ENCODE measurements at places on chromosomes 5 and 9. TPM values are rescaled to one million over a fixed set of nuclear protein-coding genes. Genes with fewer than 3 reads are reported as not detected.

Gene PFN3
- not detected for polyA plus RNA-seq

DNA sequence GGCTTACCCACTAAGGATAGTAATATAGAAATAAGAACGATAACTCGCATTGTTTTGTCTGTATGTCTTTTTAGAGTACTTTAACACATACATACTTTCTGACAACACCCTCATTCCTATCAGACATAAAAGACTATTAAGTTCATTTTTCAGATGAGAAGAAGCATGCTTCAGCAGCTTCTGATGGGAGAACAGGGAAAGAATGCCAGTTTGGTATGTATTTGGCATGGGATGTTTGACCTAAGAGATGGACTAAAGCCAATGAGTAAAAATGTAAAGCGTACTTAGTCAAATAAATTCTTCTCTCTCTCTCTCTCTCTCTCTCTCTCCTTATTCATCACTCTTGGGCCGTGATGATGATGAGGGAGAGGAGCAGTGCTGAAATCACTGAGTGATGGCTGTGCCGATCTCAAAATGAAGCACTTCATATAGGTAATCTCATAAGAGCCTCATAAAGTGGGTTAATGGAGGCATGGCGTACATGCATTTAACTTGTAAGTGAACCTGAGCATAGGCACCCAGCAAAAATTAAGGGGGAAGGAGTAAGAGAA is 71.5 kb downstream of the SLIT3 start:
- no peak overlapping the region for H3K4me3 ChIP-seq
- H3K36me3 ChIP-seq: no peaks in the 10 kb centered on the region
- no peak for DNase-seq

GRCh38 chr5:77972469-77973252 is 196.5 kb upstream of the TBCA start:
- no peaks in the 10 kb centered on the region for H3K4me1 ChIP-seq
- no peak for DNase-seq
- no peaks in the 10 kb centered on the region for H3K27me3 ChIP-seq
- H3K4me3 ChIP-seq: peak overlapping the region; percentile 36
- no peak overlapping the region for H3K27ac ChIP-seq
- no peaks in the 10 kb centered on the region for H3K36me3 ChIP-seq

DNA sequence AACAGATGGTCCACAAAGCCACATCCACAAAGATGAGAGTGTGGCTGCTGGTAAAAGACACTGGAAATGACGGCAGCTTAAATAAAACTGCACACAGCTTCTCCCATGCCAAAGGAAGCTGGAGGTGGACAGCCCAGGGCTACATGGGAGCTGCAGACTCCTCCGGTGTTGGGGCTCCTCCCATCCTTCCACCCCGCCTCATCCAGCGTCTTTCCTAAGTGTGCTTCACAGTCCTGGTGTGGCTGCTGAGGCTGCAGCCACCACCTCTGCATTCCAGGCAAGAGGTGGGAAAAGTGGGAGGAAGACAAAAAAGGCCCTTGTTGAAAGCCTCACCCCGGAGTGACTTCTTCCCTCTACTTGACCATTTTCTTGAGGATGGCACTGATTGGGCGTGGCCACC is 37.0 kb upstream of the IRX4 start:
- H3K4me1 ChIP-seq: no peaks in the 10 kb centered on the region
- H3K27ac ChIP-seq: no peak overlapping the region
- peaks cover 57% of the 10 kb centered on the region for H3K27me3 ChIP-seq
- H3K36me3 ChIP-seq: no peaks in the 10 kb centered on the region
- no peak for DNase-seq

Gene RANBP6
- polyA plus RNA-seq: 7.5 TPM

Gene SLC4A9
- polyA plus RNA-seq: 0.05 TPM

Gene FBP2
- not detected for polyA plus RNA-seq

- peak overlapping the region; percentile 62 for H3K27ac ChIP-seq
- H3K36me3 ChIP-seq: no peaks in the 10 kb centered on the region
- H3K27me3 ChIP-seq: no peaks in the 10 kb centered on the region
- peaks cover 88% of the 10 kb centered on the region for H3K4me1 ChIP-seq
- H3K4me3 ChIP-seq: no peak overlapping the region
Measured at GRCh38 chr5:172775326-172776234, 4.6 kb upstream of the DUSP1 start.

DNA sequence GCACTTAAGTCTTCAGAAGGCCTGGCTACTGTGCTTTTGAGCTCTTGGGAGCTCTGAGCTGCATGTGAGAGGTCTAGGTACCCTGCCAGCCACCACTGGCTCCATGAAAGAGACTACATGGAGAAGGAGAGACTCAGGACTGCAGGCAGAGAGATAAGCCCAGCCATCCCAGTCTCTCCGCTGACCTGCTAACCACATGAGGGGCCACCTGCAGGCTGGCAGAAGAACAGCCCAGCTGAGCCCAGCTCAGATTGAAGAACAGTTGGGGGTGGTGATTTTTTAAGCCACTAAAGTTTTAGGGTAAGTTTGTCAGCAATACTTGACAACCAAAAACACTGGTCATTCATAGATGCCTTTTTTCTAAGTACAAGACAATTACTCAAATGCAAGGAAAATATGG is 205.0 kb upstream of the PRDM9 start:
- H3K36me3 ChIP-seq: no peaks in the 10 kb centered on the region
- no peaks in the 10 kb centered on the region for H3K27me3 ChIP-seq
- no peak overlapping the region for H3K27ac ChIP-seq
- no peaks in the 10 kb centered on the region for H3K4me1 ChIP-seq

Gene RAB3C
- 0.05 TPM for polyA plus RNA-seq

DNA sequence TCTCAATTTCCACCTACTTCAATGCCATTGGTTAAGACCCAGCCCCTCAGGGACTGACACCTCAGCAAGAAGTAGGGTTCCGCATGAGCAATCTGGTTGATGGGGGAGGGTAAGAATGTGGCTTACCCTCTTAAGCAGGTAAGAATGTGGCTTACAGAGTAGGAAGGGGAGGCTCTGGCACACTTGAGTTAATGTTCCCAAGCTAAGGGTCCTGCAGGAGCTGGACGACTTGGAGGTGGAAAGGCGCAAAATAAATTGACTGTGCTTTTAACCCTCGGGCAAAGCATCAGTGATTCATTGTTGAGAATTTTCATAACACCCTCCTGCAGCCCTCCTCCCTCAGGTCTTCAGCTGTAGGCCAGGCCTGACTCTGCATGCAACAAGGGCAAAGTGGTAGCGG is 24.9 kb upstream of the ADRA1B start:
- H3K4me1 ChIP-seq: no peaks in the 10 kb centered on the region
- no peak for DNase-seq

- H3K27me3 ChIP-seq: no peaks in the 10 kb centered on the region
- peaks cover 28% of the 10 kb centered on the region for H3K4me1 ChIP-seq
- H3K36me3 ChIP-seq: peaks cover 5% of the 10 kb centered on the region
- no peak for DNase-seq
- H3K27ac ChIP-seq: no peak overlapping the region
Measured at GRCh38 chr5:126610160-126610559, 9.4 kb downstream of the PHAX start.

Gene SPINK4
- 2.0 TPM for polyA plus RNA-seq

GRCh38 chr9:98488571-98489312 is 220.0 kb downstream of the GABBR2 start:
- no peak overlapping the region for H3K27ac ChIP-seq
- no peak overlapping the region for H3K4me3 ChIP-seq
- no peaks in the 10 kb centered on the region for H3K36me3 ChIP-seq
- peaks cover 19% of the 10 kb centered on the region for H3K4me1 ChIP-seq

DNA sequence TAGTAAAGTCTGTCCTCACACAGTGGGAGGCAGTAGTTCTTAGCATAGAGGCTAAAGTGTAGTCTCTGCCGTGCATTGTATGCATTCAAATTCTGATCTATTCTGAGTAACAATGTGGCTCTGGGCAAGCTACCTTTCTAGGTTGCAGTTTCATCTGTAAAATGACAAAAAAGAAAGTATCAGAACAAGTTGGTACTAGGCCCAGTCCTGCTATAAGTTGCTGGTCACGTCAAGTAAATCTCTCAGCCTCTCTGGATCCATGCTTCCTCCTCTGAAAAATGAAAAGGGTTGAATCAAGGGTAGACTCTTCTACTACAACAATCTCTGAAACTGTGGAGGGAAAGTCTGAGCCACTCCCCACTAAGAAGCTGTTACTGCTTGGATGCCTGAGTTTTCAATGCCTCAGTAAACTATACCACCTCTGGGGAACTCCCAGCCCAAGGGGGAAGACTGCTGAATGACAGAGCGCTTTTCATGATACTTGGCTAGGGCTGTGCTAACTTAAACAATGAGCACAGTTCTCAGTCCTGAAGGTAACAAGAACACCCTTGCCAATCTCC is 34.5 kb upstream of the SPARC start:
- H3K4me3 ChIP-seq: no peak overlapping the region
- no peaks in the 10 kb centered on the region for H3K36me3 ChIP-seq
- no peak overlapping the region for H3K27ac ChIP-seq
- no peaks in the 10 kb centered on the region for H3K4me1 ChIP-seq
- DNase-seq: no peak
- H3K27me3 ChIP-seq: no peaks in the 10 kb centered on the region

DNA sequence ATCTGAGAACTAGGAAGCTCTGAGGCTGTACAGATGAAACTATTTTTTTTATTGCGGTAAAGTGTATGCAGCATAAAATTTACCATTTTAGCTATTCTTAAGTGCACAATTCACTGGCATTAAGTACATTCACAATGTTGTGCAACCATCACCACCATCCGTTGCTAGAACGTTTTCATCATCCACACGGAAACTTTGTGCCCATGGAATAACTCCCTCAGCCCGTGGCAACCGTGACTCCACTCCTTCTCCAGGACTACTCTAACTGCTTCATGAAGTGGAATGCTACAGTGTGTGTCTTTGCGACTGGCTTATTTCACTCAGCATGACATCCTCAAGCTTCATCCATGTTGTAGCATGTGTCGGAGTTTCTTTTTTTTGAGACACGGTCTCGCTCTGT is 57.1 kb downstream of the COL23A1 start:
- H3K4me1 ChIP-seq: no peaks in the 10 kb centered on the region
- H3K36me3 ChIP-seq: no peaks in the 10 kb centered on the region
- H3K27ac ChIP-seq: no peak overlapping the region
- H3K27me3 ChIP-seq: peaks cover 14% of the 10 kb centered on the region

Gene SHOC1
- polyA plus RNA-seq: not detected

GRCh38 chr5:109779036-109779735 is 89.5 kb downstream of the MAN2A1 start:
- no peaks in the 10 kb centered on the region for H3K27me3 ChIP-seq
- no peak overlapping the region for H3K4me3 ChIP-seq
- no peak for DNase-seq
- H3K4me1 ChIP-seq: peaks cover 9% of the 10 kb centered on the region
- peaks cover 1% of the 10 kb centered on the region for H3K36me3 ChIP-seq
- H3K27ac ChIP-seq: no peak overlapping the region

DNA sequence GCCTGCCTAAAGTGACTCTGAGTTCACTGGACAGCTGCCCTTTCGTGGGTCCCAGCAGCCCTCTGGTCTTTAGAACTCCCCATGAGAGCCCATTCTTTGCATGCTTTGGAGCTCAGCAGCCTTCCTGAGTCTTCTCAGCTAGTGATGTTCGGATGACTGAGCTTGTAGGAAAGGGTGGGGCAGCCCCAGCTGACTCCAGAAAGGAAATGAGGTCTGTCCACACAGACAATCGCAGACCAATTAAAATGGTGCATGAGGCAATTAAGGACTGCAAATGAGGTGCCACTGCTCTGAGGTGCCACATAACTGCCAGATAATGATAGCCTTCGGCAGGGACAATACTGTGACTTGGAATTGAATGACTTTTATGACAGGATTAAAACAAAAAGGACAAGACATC is 25.4 kb upstream of the TOMM5 start:
- H3K4me3 ChIP-seq: no peak overlapping the region
- no peaks in the 10 kb centered on the region for H3K4me1 ChIP-seq
- DNase-seq: no peak
- peaks cover 37% of the 10 kb centered on the region for H3K27me3 ChIP-seq
- no peaks in the 10 kb centered on the region for H3K36me3 ChIP-seq

Gene FGF1
- polyA plus RNA-seq: not detected

GRCh38 chr5:172999974-173000373 is 16.4 kb downstream of the ATP6V0E1 start:
- no peak for DNase-seq
- peaks cover 29% of the 10 kb centered on the region for H3K36me3 ChIP-seq
- no peaks in the 10 kb centered on the region for H3K27me3 ChIP-seq
- H3K27ac ChIP-seq: no peak overlapping the region
- no peak overlapping the region for H3K4me3 ChIP-seq
- H3K4me1 ChIP-seq: no peaks in the 10 kb centered on the region

- H3K36me3 ChIP-seq: no peaks in the 10 kb centered on the region
- DNase-seq: no peak
- H3K27me3 ChIP-seq: peaks cover 1% of the 10 kb centered on the region
- H3K4me1 ChIP-seq: peaks cover 5% of the 10 kb centered on the region
Measured at GRCh38 chr9:8857068-8857925, 1057.7 kb upstream of the DMAC1 start.

Gene PCDHA9
- polyA plus RNA-seq: 0.04 TPM

- H3K27ac ChIP-seq: peak overlapping the region; percentile 24
- H3K27me3 ChIP-seq: no peaks in the 10 kb centered on the region
- no peak overlapping the region for H3K4me3 ChIP-seq
- peaks cover 24% of the 10 kb centered on the region for H3K4me1 ChIP-seq
- DNase-seq: no peak
- peaks cover 75% of the 10 kb centered on the region for H3K36me3 ChIP-seq
Measured at GRCh38 chr5:181235689-181236366, 7.9 kb downstream of the RACK1 start.

GRCh38 chr5:52892242-52892878 is 96.8 kb upstream of the ITGA2 start:
- peak; percentile 18 for DNase-seq
- H3K27ac ChIP-seq: no peak overlapping the region
- H3K36me3 ChIP-seq: peaks cover 17% of the 10 kb centered on the region

GRCh38 chr5:93886917-93887361 is 145.5 kb upstream of the POU5F2 start:
- no peak overlapping the region for H3K4me3 ChIP-seq
- no peaks in the 10 kb centered on the region for H3K27me3 ChIP-seq
- DNase-seq: no peak
- H3K4me1 ChIP-seq: peaks cover 23% of the 10 kb centered on the region
- H3K36me3 ChIP-seq: no peaks in the 10 kb centered on the region

- H3K27me3 ChIP-seq: peaks cover 52% of the 10 kb centered on the region
- DNase-seq: no peak
- no peaks in the 10 kb centered on the region for H3K4me1 ChIP-seq
- H3K36me3 ChIP-seq: no peaks in the 10 kb centered on the region
Measured at GRCh38 chr9:93960971-93961841, 6.1 kb upstream of the BARX1 start.

Gene INSL4
- polyA plus RNA-seq: not detected

- H3K27ac ChIP-seq: no peak overlapping the region
- no peaks in the 10 kb centered on the region for H3K27me3 ChIP-seq
- H3K36me3 ChIP-seq: no peaks in the 10 kb centered on the region
- no peaks in the 10 kb centered on the region for H3K4me1 ChIP-seq
Measured at GRCh38 chr5:83551821-83552220, 80.3 kb downstream of the VCAN start.

DNA sequence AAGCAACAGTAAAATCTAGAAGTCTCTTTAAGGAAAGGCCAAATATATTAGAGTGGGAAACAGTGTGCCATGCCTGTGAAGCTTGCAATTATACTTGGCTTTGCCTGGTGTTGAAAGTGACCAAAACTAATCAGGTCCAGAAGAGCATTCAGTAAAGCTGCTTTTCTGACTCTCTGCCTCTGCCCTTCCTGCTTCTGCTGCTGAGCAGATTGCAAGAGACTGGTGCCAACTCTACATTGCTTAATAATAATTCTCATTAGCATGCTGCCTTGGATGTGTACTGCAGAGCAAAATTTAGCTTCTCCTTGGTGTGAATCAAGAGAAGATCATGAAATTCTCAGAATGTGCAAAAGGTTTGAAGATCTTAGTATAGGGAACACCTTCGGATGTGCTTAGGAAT is 120.4 kb upstream of the RFX3 start:
- H3K36me3 ChIP-seq: no peaks in the 10 kb centered on the region
- no peaks in the 10 kb centered on the region for H3K27me3 ChIP-seq
- H3K4me1 ChIP-seq: no peaks in the 10 kb centered on the region
- DNase-seq: no peak
- no peak overlapping the region for H3K4me3 ChIP-seq
